NCI-H146 (cell line): ENCODE measurements at places on chromosomes 7 and 10.

DNA sequence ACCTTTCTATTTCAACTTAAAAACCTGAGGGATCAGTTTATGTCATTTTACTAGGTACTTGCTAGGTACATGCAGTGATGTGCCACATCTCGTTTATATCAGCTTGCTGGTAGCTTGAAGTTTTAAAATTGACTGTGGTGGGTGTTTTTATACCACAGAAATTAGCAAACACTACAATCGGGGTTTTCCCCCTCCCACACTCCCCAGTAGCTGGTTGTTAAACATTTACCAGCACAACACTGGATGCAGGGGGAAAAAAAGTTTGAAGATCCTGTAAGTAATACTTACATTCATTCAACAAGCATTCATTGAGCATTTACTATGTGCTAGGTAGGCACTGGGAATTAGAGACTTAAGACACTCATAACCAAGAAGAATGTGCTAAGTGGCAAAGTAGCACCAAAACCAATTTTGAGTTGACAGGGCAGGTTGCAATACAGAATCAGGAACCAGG, 32.6 kb downstream of the USP6NL start:
- no peak for DNase-seq

- no peak for DNase-seq
These were observed 92.1 kb downstream of the ABCC2 start for GRCh38 chr10:99874341-99875085.

GRCh38 chr7:34973400-34973760, 63.9 kb downstream of the DPY19L1 start:
- DNase-seq, result no peak

GRCh38 chr7:80781561-80781979, 137.3 kb downstream of the SEMA3C start:
- DNase-seq, result no peak

- no peak for DNase-seq
These were observed 77.4 kb downstream of the CYP26A1 start for GRCh38 chr10:93150990-93151547.

- DNase-seq, result no peak
These were observed 5.7 kb upstream of the OR2F2 start for GRCh38 chr7:143929224-143929920.

DNA sequence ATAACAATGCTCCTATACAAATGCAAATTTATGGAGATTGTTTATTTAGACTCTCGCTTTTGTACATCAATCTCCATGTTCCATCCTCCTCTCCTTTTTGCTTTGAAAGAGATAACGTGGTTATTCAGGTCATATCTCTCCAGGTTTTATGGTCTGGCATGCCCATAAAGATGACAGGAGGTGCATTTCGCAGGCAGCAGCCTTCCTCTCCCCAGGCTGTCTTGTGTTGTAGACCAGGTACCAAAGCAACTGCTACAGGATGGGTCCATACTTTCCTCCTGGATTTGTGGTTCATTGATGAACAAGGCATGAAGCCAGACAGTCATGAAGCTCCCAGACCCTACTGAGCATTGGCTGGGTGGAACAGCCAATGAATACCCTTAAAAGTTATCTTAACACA, 400.2 kb upstream of the NPVF start:
- no peak for DNase-seq

DNA sequence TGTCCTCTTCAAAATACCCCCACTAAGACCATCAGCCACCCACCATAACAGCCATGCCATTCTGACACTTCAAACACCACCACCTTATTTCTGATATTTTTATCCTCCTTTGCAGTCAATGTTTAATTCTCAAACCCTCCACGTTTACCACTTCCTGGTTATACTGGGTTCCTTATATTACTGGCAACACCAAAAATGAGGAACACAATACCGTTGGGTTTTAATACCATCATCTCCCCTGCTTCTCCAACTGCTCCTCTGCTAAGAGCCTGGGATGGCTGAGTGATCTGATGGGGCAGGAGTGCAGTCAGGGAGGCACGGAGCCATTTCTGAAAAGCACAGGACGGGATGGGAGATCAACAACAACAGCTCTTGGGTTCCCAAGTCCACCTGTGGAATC, 140.5 kb downstream of the CHCHD3 start:
- DNase-seq, result no peak

- peak; percentile 80 for DNase-seq
These were observed 25.4 kb upstream of the ANK3 start for GRCh38 chr10:60414877-60415585.

GRCh38 chr10:11113156-11113555, 95.5 kb downstream of the CELF2 start:
- no peak for DNase-seq

GRCh38 chr7:134651991-134652390, 5.3 kb downstream of the BPGM start:
- DNase-seq, result no peak

DNA sequence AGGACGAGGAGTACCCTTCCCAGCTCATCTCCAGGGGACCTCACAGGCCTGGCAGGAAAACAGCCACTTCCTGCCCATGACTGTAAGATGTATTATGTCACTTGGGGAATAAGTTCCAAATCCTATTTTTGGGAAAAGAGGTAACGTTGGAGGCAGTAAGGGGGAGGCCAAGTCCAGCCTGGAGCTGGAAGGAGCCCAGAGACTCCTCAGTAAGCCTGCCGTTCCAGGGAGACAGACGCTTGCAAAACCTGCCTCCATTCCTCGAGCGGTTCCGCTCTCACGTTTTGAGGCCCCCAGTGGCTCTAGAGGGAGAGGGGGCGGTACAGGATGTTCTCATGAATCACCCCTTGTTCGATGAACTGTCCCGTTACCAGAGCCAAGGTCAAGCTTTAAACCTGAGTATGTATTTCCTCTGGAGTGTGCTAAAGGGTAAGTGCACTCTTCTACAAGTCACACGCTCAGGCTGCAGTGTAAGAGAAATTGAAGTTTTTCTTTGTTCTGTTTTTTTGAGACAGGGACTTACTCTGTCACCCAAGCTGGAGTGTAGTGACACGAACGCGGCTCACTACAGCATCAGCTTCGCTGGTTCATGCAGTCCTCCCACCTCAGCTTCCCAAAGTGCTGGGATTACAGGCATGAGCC, 45.5 kb upstream of the CYTH3 start:
- no peak for DNase-seq

GRCh38 chr7:52540041-52540440, 495.4 kb upstream of the POM121L12 start:
- no peak for DNase-seq

- DNase-seq, result no peak
These were observed 1466.9 kb upstream of the CELF2 start for GRCh38 chr10:9550810-9551209.

DNA sequence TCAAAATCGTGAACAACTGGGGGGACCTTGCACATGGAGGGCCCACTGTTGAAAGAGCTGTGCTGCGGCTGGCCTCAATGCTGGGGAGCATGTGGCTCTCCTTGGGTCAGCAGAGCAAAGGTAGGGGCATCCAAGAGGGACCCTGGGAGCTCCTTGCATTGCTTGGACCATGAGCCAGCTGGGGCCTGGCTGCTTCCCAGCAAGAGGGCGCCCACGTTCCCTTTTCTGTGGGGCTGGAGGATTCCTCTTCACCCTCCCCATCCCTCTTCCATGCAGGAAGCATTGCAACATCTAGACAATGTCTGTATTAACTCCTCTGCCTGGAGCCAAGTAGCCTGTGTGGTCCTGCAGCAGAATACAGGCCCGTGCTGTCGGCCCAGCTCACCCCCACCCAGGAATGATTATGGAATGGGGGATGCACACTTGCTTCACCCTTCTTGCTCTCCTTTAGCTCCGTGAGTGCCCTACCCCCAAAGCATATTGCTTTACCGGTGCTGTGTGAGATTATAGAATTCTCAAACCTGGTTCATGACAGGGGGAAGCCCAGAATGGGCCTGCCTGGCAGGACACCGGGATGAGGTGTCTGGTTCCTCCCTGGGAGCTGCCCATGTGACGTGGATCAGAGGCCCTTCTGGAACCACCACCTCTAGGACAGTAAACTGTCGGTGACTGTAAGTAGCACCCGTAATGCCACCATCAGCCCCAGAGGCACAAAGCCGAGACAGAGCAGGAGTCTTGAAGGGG, 61.9 kb downstream of the SYPL1 start:
- no peak for DNase-seq

DNA sequence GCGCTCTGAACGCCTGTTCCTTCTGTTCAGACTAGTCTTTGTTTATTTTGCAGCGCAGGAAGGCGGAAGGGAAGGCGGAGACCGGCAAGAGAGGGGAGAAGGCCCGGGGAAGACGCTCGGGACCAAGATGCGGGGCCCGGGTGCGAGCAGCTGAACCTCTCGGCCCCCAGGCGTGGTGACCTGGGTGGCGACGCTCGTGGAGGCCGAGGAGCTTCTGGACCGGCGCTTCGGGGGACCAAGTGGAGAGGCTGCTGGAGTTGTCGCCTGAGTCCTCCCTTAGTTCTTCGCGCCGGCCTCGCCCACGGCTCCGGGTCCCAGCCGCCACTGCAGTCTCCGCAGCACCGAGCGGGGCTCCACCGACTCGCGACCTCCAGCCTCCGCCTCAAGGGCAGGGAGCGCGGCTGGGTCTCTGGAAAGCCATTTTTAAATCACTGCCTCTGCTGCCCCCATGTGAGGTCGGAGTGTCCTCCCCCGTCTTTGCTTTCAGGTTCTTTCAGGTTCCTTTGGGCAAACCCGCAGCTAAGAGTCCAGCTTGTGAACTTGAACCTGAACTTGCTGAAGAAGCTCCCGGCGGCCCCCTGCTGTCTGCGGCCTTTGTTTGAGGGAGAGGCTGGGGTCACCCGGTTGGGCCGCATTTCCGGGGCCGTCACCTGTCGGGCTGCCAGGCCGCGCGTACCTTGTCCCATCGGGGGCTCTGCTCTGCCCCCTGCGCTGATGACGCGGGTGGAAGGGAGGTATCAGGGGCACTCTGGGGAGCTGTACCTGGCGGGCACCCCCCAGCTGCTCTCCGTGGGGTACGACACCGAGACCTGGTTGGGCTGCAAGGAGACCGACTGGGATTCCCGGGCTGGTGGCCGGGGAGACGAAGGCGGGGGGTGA, 136.0 kb downstream of the KIF20B start:
- DNase-seq, result peak; percentile 91

- DNase-seq, result no peak
These were observed 728 bp downstream of the CAV2 start for GRCh38 chr7:116500078-116500853.

DNA sequence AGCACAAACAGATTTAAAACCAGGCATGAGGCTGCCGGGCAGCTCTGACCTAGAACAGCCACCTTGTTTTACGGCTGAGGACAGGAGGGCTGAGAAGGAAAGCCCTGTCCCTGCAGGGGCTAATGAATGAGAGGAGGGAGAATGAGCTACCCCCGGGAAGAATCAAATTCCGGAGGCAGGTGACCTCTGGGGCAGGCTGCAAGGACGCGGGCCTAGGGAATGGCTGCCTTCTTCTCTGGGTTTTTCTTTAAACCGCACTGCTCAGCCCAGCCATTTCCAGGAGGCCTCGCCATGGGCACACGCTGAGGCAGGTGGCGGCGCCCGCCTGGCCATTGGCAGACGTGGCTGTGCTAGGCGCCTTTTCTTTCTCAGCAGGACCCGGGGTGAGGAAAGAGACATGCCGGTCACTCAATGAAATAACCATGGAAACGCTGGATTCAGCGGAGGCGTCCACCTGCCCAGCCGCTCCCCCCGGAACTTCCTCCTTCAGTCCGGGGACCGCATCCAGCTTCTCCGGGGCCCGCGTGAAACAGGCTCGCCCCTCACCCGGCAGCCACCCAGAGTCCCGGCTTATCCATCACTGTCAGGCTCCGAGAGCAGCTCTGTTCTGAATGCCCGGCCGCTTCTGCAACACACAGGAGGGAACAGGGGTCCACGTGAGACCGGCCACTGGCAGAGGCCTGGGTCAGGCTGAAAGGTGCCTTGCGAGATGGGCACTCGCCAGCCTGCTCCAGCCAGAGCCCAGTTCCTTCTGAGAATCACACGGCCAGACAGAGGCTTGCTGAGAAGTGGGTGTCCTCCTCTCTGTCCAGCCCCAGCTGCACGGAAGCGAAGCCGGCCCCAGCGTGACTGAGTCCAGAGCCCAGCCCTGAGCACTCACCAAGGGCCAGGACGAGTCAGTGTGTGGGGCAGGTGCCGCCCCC, 82.1 kb downstream of the PDGFA start:
- peak; percentile 32 for DNase-seq

GRCh38 chr10:61812052-61812721, 89.3 kb upstream of the ARID5B start:
- DNase-seq, result no peak

GRCh38 chr7:46759711-46760480, 822.0 kb downstream of the TNS3 start:
- no peak for DNase-seq

DNA sequence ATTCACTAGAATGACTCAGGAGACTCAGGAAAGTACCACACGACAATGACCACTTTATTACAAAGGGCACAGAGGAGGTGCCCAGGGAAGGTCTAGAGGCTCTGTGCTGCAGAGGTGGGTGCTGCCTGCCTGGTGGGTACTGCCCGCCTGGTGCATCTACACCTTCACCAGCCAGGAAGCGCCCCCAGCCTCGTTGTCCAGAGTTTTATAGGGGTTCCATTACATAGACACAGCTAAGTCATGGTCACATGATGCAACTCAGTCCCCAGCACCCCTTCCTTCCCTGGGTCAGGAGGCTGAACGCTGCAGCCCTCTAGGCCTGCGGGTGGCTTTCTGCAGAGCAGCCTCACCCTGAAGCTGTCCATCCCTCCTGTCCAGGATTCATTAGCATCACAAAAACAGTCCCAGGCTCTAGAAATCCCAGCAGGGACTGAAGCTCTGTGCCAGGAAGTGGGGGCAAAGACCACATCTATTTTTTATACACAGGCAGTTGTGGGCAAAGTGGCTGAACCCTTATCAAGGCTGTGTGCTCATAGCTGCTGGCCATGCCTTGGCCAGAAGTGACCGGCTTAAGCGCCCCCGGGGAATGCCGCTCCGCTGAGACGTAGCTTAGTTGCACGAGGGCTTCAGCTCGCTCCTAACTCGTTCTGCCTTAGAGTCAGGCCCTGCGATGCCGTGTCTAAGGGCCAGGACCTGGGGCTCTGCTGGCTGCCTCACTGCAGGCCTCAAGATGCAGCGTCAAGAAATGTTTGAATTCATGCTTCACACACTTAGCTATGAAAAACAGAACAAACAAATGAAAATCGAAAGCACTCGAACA, 219.0 kb downstream of the GLRX3 start:
- DNase-seq, result no peak

DNA sequence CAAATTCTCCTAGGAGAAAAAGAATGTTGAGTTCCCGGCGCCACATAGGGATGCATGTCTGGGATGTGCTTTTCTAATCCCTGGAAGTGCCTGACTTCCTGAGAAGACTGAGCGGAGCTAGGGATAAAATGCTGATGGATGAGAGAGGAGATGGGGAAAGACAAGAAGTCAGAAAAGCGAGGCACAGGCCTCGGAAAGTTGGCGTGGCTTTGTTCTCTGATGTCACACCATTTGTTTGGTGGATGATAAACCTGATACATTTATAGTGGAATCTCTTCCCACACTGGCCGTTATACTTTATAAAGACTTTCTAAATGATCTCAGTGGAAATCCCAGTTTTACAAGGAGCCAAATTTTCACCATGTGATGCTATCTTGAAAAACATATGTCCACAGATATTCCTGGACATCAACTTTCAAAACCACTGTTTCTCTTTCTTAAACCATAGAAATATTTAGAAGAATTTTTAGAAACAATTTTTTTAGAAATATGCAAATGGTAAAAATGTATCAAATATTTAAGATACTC, 188.8 kb upstream of the SVIL start:
- no peak for DNase-seq
